ENCODE measurements at places on chromosomes 4 and X.

- DNase-seq, result no peak
These were observed 28.2 kb downstream of the WDR1 start for GRCh38 chr4:10088135-10089010.

GRCh38 chr4:52646096-52646495, 13.0 kb downstream of the USP46 start:
- DNase-seq, result no peak

- DNase-seq, result no peak
These were observed 83.8 kb upstream of the RASGEF1B start for GRCh38 chr4:81555489-81555888.

DNA sequence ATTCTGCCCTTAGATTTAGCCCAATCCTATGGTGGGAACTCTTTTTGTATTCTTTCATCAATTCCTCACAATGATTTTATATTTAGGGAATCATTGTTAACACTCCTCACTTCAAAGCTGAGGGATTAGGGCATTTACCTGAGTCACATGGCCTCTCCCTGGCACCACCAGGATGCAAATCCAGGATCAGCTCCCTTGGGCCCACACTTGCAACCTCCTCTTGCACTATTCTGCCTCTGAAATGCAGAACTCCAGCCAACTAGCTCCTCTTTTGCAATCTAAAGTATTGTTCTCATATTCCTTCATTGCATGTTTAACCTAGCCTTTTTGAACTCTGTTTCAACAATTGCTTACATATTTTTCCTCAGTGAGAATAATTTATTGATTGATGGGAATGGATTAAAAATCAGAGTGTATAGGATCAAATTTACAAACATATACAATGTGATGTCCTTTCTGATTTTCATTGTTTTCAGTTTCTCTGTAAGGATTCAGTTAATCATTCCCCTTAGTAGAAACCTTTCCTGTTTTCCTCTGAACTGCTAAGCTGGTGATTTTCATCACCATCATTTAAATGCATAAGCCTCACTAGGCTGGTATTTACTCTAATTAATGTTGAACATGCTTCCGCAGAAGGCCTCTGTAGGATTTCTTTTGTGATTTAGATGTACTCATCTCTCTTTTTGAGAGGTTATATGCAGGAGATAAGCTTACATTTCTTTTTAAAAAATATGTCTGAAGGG, 3.3 kb upstream of the RELL1 start:
- DNase-seq, result no peak

DNA sequence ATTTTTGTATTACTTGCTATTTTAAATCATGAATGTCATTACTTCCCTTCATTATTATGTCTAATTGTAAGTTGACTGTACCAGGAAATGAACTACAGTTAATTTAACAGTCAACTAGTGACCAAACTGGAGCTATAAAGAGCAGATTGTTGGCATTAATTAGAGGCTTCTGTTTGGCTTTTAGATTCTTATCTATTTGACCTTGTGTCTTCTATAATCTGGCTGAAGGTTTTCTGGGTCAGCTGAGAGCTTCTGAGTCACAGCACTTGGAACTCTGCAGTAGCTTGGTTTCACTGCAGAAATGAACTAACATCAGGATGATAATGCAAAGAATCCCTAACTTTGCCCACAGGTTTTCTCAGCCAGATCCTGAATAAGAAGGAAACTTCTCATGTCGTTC, 169.2 kb upstream of the LEF1 start:
- no peak for DNase-seq

DNA sequence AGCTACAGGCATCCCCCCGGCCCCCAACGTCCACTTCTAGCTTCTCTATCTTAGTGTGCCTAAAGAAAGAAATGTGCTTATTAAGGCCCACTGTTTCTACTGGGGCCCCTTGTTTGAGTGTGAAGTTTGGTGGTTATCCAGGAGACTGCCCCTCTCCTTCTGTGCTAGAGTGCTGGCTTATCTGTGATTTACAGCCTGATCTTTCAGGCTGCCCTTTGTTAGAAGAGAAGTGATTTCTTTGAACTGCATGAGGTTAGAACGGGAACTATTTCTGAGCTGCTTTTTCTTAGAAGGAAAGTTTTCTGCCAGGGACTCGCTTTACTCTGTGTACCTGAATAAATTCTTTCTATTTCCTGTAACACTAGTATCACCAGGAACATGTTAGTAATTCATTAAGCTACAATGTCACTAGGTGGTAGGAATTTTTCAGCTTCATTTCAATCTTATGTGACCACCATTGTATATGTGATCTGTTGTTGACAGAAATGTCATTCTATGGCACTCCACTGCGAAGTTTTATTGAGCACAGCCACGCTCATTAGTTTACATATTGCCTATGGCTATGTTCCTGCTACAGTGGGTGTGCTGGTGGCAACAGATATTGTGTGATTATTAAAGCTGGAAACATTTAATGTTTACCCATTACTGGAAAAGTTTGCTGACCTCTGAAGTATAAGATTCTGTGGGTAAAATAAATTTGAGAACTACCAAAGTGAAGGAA, 193.8 kb upstream of the CXorf51B start:
- no peak for DNase-seq

DNA sequence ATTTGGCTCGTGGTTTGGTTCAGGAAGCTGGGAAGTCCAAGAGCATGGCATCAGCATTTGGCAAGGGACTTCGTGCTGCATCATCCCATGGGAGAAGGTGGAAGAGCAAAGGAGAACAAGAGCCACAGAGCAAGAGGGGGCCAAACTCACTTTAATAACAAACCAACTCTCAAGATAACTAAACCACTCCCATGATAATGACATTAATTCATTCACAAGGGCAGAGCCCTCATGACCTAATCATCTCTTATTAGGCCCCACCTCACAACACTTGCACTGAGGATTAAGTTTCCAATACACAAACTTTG, 113.4 kb upstream of the ATXN3L start:
- no peak for DNase-seq

DNA sequence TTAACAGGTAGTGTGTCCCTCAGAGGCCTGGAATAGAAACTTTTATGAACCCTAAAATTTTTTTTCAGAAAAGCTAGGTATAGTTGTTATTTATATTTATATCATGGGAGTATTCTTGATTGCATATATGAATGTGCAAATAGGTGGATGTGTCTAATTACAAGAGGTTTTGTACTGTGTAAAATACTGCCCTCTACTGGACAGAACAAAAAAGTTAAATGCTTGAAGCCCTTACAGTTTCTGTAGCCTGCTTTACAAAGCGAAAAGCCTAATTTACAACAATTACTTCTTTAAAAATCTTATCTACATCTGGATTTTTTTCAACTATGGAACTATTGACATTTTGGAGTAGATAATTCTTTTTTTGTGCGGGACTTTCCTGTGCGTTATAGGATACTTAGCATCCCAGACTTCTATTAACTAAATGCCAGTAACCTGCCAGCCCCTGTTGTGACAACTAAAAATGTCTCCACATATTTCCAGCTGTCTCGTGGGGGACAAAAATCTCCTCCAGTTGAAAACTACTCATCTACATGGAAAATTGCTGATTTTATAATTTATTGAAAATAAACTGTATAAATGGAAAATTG, 35.1 kb downstream of the ENPEP start:
- peak; percentile 22 for DNase-seq

DNA sequence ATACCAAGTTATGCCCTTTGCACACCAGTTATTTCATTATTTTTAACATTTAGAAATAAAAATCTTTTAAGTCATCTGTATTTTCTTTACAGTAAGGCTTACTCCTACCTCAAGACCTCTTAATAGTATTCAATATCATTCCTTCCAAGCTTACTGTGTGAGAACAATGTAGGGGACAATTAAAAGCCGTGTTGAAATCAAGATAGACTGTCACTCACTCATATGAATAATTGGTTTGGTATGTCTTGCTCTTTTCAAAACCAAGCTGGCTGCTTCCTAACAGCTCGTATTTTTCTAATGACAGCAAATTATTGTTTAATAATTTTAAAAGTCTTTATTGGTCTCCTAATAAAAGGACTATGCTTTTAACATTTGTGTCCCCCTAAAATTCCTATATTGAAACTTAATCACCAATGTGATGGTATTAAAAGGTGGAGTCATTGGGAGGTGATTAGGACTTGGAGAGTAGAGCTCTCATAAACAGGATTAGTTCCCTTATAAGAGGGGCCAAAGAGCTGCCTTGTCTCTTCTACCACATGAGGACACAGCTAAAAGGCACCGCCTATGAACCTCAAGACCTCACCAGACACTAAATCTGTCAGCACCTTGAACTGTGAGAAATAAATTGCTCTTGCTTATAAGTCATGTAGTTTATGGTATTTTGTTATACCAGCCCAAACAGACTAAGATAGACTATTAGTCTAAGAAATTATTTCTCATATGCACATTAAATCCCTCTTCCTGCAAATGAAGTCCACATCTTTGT, 4.1 kb downstream of the ABCB7 start:
- DNase-seq, result no peak

GRCh38 chrX:46577221-46578005, 3.8 kb downstream of the CHST7 start:
- DNase-seq, result no peak

GRCh38 chrX:118839334-118839958, 15.8 kb downstream of the ZCCHC12 start:
- no peak for DNase-seq

GRCh38 chr4:55546756-55547465, at the start of gene CLOCK:
Gene CLOCK (minus strand): TSS chr4:55546909. CDS start chr4:55482785, 64,124 bp downstream.
- peak; percentile 82 for DNase-seq

GRCh38 chr4:38109370-38109769, 149.2 kb downstream of the PTTG2 start:
- DNase-seq, result no peak

DNA sequence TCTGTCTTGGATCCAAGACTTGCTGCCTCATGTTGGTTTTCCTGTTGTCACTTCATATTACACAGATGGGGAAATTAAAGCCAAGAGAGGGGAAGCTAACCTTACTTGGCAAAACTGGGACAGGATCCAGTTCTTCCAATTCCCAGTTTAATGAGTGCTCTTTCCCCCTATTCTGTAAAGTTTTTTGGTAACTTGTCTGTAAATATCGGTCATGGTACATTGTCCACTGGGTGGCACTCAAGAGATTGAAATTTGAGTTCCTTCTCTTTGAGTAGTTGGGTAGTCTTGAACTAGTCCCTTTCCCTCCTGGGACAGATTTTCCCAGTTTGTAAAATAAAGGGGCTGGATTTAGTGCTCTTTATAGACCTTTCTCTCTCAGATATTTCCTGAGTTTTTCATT, 12.4 kb upstream of the EOLA2 start:
- peak; percentile 27 for DNase-seq

GRCh38 chr4:40316333-40316781, 18.8 kb upstream of the CHRNA9 start:
- DNase-seq, result no peak

- no peak for DNase-seq
These were observed 379.5 kb upstream of the FGF13 start for GRCh38 chrX:139091066-139091465.

- no peak for DNase-seq
These were observed 12.9 kb downstream of the PDLIM3 start for GRCh38 chr4:185522451-185522850.

- no peak for DNase-seq
These were observed 445.7 kb downstream of the GASK1B start for GRCh38 chr4:157727163-157727562.

DNA sequence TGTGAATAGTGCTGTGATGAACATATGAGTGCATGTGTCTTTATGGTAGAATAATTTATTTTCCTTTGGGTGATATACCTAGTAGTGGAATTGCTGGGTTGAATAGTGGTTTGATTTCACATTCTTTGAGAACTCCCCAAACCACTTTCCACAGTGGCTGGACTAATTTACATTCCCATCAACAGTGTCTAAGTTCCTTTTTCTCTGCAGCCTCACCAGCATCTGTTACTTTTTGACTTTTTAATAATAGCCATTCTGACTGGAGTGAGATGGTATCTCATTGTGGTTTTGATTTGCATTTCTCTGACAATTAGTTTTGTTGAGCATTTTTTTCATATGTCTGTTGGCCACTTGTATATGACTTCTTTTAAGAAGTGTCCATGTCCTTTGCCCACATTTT, 29.1 kb downstream of the JADE3 start:
- no peak for DNase-seq

GRCh38 chr4:51885363-51885762, 42.4 kb downstream of the DCUN1D4 start:
- no peak for DNase-seq

Measured in amniotic stem cell (primary cell).